Smooth muscle cell of the brain vasculature (primary cell): ENCODE measurements at places on chromosomes 13 and 19.

DNA sequence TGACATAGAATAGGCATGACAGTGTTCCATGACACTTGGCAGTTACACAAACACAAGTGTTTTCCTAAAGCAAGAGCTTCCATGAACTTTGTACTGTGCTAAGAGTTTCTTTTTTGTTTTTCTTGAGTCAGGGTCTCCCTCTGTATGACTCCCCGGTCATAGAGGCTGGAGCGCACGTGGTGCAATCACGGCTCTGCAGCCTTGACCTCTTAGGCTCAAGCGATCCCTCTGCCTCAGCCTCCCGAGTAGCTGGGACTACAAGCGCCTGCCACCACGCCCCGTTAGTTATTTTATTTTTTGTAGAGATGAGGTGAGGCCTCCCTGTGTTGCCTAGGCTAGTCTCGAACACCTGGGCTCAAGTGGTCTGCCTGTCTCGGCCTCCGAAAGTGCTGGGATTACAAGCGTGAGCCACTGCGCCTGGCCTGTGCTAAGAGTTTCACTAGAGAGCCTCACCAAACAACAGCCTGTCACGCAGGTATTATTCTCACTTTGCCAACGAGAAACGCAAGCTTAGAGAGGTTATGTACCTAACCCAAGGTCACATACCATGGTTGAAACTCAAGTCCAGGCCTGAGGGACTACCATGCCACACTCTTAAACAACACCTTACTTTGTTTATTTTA, 355.9 kb downstream of the KLF12 start:
- DNase-seq: no peak

GRCh38 chr13:112726016-112726767, 36.4 kb downstream of the ATP11A start:
- DNase-seq: no peak

- DNase-seq: no peak
Measured at GRCh38 chr19:17847538-17848366, at the start of gene JAK3. Gene JAK3, minus strand, starts transcription at chr19:17847982. Its CDS starts 3,565 bp downstream, at chr19:17844417.

DNA sequence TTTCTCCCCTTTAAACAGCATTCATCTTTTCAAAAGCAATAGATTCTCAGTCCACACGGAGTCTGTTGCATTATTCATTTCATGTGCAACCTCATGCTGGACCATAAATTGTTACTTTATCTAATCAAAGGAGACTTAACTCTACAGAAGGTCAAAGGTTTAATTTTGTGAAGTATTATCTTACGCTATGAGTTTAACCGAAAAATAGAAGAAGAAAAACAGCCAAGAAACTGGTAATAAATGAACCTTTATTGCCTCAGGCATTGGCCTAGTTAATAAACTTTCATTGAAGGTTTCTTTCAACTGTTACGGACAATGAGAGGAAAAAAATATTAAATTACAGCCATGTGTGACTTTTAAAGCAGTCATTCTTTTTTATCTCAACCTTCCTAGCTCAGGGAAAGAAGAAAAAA, 223.6 kb downstream of the DACH1 start:
- no peak for DNase-seq

GRCh38 chr13:97911311-97912138, 42.0 kb upstream of the IPO5 start:
- no peak for DNase-seq

- DNase-seq: no peak
Measured at GRCh38 chr13:27124571-27124970, 47.0 kb downstream of the USP12 start.

DNA sequence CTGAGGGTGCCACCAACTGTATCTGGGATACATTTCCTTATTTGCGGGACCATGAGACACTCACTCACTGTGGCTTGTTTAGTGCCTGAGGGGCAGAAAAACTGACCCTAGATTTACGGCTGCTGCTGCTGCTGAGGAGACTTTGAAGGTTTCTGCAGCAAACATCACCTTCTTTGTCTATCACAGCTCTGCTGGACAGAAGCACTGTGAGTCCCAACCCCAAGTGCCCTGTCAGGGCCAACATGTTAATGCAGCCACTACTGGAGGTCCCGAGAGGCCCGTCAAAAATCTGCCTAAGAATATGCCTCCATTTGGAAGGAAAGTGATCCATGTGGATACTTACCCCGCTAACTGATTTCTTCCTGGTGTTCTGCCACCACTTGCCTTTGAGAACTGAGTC, 37.3 kb upstream of the UBL3 start:
- DNase-seq: no peak

- DNase-seq: no peak
Measured at GRCh38 chr13:95564091-95564490, 11.6 kb downstream of the CLDN10 start.

DNA sequence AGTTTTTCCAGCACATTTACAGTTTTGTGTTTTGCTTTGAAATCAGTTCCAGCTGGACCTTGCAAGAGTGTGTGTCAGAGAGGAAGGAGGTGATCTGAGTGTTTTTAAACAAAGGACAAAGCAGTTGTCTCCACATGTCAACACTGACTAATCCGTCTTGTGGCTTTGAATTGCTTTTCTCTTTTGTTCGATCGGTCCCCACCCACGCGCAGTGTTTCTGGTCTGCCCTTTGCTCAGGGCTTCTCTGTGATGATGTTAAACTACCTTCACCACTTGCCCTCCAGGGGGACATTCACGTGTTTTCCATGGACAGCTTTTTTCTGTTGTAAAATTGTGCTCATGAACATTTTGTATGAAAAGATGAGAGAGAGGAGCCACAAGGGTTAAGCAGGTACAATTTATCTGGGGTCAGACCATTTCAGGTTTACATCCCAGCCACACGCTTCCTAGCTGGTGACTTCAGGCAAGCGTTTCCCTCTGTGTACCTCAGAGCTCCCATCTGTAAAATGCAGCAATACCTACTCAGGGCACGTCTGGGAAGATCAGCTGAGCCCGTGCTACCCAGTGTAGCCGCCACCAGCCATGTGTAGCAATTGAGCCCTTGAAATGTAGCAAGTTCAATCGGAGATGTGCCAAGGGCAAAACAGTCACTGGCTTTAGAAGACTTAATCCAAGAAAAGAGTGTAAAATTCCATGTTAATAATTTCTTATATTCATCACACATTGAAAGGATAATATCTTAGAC, 13.5 kb upstream of the PLA2G4C start:
- DNase-seq: no peak

DNA sequence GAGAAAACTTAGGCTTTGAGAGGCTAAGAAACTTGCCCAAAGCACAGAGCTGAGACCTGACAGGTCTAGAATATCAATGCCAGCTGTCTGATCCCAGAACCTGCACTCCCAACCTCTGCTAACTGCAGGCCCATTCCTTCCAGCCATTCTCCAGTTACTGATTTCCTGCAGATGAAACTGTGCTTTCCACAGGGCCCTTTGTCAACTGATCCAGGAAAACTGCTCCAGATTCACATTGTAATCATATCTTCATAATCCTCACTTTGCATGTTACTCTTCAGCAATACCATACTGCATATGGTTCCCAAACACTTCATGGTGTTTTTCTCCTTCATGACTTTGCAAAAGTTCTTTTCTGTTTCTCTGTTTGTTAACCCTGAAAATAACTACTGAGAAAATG, 100.6 kb downstream of the RAP2A start:
- no peak for DNase-seq

DNA sequence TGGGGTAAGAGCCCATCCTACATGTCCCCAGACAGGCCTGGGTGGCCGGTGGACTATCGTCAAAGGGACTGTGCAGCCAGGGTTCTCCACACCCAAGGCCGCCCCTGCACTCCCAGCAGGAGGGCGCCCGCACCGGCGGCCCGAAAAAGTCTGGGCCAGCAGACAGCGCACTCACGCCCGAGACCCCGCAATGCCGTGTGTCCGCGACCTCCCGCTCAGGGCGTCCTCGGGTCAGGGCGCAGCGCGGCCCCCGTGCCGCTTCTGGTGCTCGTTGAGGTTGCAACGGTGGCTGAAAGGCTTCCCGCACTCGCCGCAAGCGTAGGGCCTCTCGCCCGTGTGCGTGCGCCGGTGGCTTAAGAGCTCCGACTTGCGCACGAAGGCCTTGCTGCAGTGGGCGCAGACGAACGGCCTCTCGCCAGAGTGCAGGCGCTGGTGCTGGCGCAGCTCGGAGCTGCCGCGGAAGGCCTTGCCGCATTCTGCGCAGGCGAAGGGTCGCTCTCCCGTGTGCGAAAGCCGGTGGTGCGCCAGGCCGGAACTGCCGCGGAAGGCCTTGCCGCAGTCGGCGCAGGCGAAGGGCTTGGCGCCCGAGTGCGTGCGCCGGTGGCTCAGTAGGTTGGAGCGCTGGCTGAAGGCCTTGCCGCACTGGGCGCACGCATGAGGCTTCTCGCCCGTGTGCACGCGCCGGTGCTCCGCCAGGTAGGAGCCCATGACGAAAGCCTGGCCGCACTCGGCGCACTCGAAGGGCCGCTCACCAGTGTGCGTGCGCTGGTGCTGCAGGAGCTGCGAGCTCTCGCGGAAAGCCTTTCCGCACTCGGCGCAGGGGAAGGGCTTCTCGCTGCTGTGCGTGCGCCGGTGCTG, 2.8 kb upstream of the A1BG start:
- no peak for DNase-seq

DNA sequence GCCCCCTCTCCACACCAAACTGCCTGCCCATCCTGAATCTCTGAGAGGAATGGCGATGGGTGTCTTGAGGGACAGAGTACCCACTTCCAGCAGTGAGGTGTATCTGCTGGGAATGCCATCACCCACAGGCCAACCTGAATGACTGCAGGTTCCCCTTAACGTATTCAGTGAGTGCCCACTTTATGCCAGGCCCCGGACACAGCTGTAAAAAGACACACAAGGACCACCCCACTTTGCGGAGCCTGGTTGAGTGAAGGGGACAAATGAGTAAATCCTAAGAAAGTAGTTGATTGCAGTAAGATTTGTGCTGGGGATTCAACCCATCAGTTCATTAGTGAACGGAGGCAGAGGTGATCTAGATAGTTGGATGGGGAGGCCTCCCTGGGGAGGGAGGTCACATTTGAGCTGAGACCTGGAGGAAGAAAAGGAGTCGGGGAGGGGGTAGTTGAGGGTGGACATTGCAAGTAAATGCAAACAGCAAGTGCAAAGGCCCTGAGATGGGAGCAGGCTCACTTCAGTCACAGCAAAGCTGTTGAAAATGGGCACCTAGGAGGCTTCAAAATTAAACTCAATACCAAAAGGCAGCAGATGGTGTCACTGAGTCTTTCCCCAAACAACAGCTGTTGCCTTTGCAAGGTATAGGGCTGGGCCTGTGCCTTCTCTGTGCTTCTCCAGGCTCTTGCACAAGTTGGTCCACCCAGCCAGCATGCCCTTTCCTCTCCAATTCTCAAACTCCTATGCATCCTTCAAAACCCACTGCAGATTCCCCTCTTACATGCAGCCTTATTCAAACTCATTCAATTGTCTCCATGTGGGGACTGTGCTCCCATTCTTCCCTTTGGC, 4.3 kb downstream of the GDF15 start:
- no peak for DNase-seq
